ENCODE measurements at places on chromosomes 4 and X. TPM values are rescaled to one million over a fixed set of nuclear protein-coding genes. Genes with fewer than 3 reads are reported as not detected.

The F9 gene
- total RNA-seq, result not detected

The CSAG2 gene
- not detected for total RNA-seq

The BRS3 gene
- total RNA-seq, result not detected

The ANOS1 gene
- total RNA-seq, result 2.4 TPM

The SLIT2 gene
- 82.4 TPM for total RNA-seq

The FGF13 gene
- total RNA-seq, result not detected

The PFKFB1 gene
- 0.22 TPM for total RNA-seq

The CEP44 gene
- 15.3 TPM for total RNA-seq

The TEX13B gene
- not detected for total RNA-seq

The ADRA2C gene
- 0.39 TPM for total RNA-seq

The NLGN4X gene
- total RNA-seq, result under 0.01 TPM

The ZXDA gene
- total RNA-seq, result 12.8 TPM

The GAB1 gene
- 68.7 TPM for total RNA-seq

The MAGEA1 gene
- not detected for total RNA-seq

The PPARGC1A gene
- total RNA-seq, result 0.11 TPM

The PCYT1B gene
- total RNA-seq, result under 0.01 TPM

The TRAPPC11 gene
- total RNA-seq, result 55.0 TPM

The GRPR gene
- total RNA-seq, result not detected

The ADGRG2 gene
- total RNA-seq, result 0.22 TPM

The UGT2A1 gene
- total RNA-seq, result not detected

The NKX6-1 gene
- total RNA-seq, result 0.11 TPM

The CCDC158 gene
- total RNA-seq, result under 0.01 TPM

The USP51 gene
- total RNA-seq, result 7.1 TPM

The PLP1 gene
- total RNA-seq, result not detected

The MYL5 gene
- total RNA-seq, result 6.8 TPM

The HSFX4 gene
- total RNA-seq, result not detected

The NUDT11 gene
- total RNA-seq, result 3.1 TPM

The CDS1 gene
- total RNA-seq, result 22.9 TPM

The SPATA18 gene
- 14.9 TPM for total RNA-seq

The KLF8 gene
- 22.0 TPM for total RNA-seq

The NAA11 gene
- not detected for total RNA-seq

The SMPX gene
- total RNA-seq, result not detected

The FAM3A gene
- 25.9 TPM for total RNA-seq

The TRIM60 gene
- total RNA-seq, result not detected

The GNRHR gene
- 0.39 TPM for total RNA-seq

The ATP7A gene
- total RNA-seq, result 10.2 TPM

The TBC1D8B gene
- 8.8 TPM for total RNA-seq

The LRIT3 gene
- total RNA-seq, result not detected

The KLHL4 gene
- 16.1 TPM for total RNA-seq

The JCHAIN gene
- total RNA-seq, result not detected

The PNMA6F gene
- not detected for total RNA-seq

The DEFB131A gene
- total RNA-seq, result not detected

The RAI2 gene
- total RNA-seq, result not detected
